ENCODE measurements at places on chromosomes 6 and 20.

GRCh38 chr6:138800377-138801150 lies 4.7 kb downstream of the ECT2L start:
- no peak for DNase-seq

- no peak for DNase-seq
These were observed 70.5 kb downstream of the SHLD1 start for GRCh38 chr20:5820738-5821137.

- DNase-seq = no peak
These were observed 553.8 kb upstream of the PTCHD4 start for GRCh38 chr6:48664826-48665225.

DNA sequence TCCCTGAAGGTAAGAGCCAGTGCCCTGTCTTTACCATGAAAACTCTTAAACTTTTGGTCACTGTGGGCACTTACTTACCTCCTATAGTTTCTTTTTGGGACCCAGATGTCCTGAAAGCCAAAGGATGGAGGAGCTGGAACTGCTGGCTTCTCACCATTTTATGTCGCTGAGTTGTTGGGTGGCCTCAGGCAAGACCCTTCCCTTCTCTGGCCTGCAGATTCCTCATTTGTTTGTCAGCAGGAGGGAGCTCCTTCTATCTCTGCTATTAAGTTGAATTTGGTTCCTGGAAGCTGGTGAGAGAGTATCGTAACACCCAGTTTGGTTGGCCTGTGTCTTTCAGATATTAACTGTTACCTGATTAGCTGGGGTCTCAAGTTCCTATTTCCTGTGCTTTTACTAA lies 68.2 kb upstream of the MYL9 start:
- DNase-seq = no peak

DNA sequence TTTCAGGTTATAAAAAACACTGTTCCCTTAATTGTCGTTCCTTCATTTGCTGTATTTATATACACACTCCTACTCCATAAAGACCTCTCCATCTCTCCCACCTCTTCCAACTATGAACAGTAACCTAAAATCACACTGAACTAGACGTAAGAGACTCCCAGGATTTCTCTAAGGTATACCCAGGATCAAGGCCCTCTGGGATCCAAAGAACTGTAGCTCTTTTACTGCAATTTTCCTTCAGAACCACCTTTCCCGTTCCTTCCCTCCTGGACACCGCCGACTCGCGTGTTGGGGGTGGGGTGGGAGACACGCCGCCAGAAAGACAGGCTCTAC lies 680 bp downstream of the LATS1 start:
- DNase-seq = no peak

GRCh38 chr6:23409531-23409930 lies 716.5 kb upstream of the NRSN1 start:
- no peak for DNase-seq

DNA sequence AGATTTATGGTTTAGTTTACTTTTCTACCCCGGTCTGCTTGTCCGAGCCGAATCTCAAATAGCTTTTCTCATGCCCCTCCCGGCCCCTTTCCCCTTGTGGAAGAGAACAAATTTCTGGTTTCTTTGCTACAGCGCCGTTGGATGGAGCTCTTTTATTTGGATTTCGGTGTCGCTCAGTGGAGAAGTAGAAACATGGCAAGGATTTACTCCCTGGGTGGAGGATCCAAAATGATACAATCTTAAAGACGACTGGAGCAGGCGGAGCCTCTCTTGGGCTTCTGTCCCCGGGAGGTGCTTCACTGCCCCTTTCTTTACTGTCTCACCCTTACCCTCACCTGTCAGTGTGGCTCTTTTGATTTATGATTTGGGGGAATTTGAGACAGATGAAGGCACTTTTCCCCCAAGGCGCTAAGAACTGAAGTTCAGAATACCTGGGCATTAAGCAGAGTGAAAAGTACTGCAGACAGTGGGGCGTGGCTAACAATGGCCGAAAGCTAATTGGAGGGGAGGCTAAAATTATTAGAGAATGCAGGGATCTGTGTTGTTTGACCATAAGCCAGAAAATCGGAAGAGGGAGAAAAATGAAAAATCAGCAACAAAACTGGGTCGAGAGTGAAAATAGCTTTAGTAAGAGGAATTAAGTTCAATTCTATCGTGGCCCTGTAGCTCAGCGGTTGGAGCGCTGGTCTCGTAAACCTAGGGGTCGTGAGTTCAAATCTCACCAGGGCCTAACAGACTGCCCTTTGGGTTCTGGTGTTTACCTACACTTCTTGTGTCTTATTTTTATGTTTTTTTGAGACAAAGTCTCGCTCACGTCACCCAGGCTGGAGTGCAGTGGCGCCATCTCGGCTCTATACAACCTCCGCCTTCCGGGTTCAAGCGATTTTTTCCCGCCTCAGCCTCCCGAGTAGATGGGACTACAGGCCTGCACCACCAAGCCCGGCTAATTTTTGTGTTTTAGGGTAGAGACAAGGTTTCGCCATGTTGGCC lies 145.1 kb upstream of the ZNF184 start:
- DNase-seq = no peak

GRCh38 chr20:49790077-49790798 lies 22.4 kb upstream of the SLC9A8 start:
- DNase-seq = no peak

DNA sequence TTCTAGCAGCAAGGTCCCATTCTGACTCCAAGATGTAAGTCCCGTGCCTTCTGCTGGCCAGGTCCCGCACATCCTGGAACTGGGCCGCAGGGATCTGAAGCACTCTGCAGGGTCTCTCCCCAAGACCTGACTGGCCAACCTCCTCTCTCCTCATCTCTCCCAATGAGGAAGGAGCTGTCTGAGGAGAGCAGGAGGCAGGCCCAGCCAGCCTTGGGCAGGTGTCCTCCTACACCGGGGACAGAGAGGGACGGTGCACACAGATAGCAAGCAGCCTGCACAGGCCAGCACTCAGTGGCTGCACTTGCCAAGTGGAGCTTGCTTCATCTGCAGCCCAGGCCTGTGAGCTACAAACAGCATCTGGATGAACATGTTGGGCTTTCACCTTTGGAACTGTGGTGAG lies 76.8 kb upstream of the CD93 start:
- DNase-seq = no peak

GRCh38 chr6:118748311-118749062 lies 97.1 kb upstream of the CEP85L start:
- DNase-seq = no peak

DNA sequence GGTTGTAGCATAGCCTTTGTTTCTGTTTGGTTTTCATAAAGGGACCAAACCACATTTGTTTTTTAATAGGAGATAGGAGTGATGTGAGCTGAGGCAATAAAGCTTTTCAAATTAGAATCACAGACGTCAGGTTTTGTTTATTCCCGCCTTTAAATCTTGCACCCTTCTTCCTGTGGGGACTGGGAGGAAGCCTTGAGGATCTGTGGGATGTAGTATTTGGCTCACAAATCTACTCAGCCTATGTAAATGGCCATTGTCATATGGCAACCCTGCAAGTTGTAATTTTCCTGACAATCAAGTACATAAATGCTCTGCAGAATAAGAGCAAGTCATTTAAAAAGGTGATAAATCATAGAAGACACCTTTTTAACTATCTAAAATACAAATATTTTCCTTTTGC lies 110.4 kb downstream of the ADGRG6 start:
- DNase-seq = no peak

GRCh38 chr20:52783769-52784168 lies 188.4 kb upstream of the TSHZ2 start:
- no peak for DNase-seq

DNA sequence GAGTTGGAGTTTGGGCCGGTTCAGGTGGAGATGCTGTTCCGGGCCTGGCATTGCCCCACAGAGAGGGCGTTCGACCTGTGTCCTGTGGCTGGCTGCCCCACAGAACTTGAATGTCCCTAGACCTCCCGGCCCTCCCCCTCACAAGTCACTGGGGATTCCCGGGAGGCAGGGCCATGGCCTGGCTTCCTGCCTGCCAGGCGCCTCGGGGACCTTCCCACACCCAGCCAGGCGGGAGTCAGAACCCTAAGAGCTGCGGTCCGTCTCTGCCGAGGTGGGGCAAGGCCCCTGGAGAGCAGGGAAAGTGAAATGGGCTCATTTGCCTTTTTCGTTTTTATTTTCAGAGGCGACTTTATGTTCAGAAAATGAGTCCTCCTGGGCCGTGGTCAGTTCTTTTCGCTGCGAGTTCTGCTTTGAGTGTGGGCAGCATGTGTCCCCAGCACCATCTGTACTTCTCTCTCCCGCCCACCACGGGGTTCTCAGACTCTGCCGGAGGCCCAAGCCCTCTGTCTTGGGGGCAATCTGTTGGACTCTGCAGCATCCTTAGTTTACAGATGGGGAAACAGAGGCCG lies 8.5 kb downstream of the RBM38 start:
- no peak for DNase-seq

DNA sequence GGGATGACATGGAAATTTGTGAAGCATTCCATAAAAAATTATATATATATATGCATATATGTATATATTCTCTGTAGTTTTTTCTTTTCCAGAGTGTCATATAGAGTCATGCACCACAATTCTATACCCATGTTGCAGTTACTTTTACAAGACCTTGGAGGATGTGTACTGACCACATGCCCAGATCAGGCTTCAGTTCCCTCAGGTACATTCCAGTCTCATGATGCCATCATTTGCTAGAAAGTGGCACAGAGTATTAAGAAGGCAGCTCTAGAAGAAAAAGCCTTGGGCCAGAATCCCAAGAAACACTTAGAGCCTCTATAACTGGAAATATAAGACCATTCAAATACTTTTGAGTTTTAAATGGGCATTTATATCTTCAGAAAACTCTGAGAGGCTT lies 685.5 kb upstream of the FLRT3 start:
- no peak for DNase-seq

DNA sequence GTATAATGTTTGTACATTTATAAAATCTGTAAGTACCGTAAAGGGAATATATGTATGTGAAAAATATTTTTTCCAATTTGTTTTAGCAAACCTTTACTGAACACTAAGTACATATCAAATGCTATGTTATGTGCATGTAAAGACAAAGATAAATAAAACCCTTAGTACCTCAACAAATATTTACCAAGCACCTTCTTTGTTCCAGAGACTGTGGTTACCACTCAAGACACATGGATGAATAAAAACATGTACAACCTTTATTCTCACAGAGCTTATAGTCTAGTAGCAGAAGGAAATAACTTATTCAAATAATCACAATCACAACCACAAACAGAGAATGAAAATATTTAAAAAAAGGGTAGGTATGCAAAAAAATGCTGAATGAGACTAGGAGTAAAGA lies 17.5 kb downstream of the TMX4 start:
- DNase-seq = no peak

DNA sequence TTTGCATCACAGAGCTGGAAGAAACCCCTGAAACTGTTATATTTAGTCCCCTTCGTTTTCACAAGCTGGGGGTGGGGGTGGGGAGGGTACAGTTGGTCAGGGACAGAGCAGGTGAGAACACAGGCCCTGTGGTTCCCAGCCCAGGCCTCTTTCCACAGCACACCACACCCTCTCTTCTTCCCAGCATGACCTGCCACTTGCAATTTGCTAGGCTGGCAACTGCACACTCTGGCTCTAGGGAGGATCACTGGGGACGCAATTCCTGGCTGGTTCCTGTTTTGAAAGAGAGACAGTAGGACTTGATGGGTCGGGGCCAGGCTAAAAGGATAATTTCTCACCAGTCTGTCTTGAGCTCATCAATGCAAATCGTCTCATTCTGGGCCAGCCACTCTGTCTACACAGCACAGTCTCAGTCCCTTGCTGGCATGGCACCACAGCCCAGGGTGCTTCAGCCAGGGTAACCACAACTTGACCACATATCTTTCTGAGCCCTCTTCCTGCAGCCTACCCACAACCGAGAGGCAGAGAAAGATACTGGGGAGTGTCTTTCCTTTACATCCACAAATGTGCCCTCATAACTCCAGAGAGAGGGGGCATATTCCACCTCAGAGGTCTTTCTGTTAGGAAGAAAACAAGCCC lies 41.7 kb upstream of the EMILIN3 start:
- no peak for DNase-seq

DNA sequence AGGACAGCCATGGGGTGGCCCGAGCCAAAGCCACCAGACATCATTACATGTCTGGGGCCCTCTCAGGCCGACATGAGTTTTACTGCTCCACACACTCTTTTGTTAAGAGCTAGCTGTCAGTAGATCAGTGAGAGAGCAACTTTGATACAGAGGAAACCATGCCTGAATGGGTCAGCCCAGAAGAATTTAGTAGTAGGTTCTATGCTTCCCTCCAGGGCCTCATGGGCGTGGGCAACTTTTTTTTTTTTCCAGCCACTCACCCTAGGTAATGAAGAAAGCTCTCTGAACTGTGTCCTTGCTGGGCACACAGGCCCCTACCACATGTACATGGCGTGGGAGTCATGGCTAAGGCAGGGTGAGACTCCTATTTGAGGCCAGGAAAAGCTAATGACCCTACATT lies 38.8 kb downstream of the HLA-F start:
- no peak for DNase-seq

- DNase-seq = no peak
These were observed 5.6 kb upstream of the BEND6 start for GRCh38 chr6:56949265-56949664.

DNA sequence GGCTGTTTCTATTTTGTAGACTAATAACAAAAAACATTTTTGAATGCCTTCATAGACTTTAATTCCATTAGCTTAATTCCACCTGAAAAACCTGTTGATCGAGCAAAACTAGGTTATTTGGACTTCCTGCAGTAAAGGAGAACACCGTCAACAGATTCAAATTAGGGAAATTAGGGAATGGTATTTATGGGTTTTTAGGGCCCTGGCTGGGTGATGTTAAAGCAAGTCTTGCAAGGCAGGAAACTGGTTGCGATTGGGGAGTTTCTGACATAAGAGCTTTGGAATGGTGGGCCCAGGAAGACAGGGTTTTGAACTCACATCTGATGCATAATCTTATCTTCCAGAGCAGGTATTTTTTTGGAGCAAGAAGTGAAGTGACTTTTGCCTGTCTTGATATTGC lies 40.1 kb upstream of the TFAP2C start:
- DNase-seq = no peak

DNA sequence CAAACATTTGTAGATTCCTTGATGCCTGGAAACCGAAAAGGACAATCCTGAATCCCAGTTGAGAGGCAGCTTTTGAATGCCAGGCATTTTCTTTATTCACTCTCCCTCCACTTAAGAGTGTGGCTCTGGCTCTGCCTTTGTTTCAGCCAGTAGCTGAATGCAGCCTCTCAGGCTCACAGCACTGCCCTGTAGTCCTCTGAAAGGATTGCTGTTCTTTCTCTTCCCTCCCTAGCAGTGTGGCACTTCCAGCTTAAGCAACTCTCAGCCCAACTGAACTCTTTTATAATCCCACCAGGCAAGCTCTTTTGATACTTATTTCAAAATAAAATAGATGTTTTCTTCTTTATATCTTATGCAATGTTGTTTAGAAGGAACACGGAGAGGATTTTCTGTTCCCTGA lies 415.6 kb downstream of the GJA1 start:
- no peak for DNase-seq

Measured in T follicular helper cell (primary cell).